ENCODE measurements at places on chromosomes 2 and 18.

DNA sequence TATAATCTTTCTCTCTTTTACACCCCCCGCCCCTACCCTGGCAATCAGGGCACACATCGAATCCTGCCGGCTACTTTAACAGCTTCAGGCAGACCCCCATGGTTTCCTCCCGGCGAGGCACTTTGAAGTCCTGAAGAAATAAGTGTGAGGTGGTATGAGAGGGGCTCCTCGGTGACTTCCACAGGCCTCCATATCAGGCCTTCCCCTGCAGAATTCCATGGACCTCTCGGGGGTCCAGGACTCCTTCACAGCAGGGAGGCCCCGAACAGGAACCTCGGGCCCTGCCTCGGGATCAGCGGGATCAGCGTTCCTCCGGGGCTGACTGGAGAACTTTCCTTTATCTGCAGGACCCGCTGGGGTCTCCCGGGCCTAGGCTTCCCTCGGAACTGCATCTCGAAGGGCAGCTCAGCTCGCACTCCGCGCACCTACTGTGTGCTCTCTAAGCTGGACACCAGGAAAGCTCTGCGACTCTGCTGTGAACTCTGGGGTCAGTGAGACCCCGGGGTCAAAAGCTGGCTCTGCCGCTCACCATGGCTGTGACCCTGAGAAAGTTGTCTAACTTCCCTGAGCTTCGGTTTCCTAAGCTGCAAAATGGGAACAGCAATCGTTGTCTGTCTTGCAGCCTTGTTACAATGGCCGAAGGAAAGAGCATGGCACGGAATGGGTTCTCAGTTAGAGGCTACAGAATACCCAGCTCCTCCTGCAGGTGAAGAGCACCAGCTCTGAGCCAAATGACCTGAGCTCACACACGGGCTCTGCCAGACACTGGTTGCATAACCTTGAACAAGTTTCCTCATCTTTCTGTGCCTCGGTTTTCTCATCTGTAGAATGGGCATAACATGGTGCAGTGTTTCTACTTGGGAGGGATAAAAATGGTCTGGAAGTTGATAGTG, 97.4 kb upstream of the ID2 start:
- DNase-seq: no peak

- no peak for DNase-seq
Measured at GRCh38 chr2:184125867-184126266, 472.5 kb upstream of the ZNF804A start.

DNA sequence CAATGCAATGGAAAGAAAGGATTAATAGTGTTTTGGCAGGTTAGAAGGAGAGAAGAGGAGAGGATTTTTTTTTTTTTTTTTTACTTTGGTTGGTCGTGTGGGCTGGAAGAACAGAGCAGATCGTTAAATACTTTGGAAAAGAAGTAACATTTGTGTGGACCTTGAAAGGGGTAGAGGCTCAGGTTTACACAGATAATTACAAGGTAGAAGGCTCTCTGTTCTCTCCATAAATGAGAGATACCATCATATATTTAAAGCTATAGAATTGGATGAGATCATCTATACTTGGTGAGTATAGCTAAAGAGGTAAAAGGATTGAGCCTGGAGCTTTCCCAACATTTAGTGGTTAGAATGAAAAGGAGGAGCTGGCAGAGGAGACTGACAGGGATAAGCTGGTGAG, 49.0 kb downstream of the SMCHD1 start:
- DNase-seq: no peak

DNA sequence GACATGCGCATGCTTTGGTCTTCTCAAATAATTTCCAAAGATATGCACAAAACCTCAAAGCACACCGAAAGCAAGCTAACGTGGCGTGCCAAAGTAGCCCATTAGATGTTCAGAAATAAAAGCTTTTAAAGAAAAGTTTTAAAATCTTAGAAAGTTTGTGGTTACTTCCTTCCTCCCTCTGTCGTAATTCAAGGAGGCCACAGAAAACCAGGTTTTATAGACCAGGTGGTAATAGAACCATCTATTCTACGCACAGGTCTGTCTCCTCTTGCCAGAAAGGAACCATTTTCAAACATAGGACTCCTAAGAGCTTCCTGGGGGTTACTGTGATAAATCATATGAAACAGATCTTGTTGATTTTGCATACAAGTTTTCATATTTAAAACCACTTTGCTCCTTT, 487.2 kb downstream of the ARHGAP15 start:
- DNase-seq: no peak

GRCh38 chr18:52325997-52326396, 14.0 kb upstream of the DCC start:
- DNase-seq: no peak

GRCh38 chr2:229815858-229816257, 101.5 kb upstream of the DNER start:
- DNase-seq: no peak

- no peak for DNase-seq
Measured at GRCh38 chr2:53422979-53423378, 344.6 kb upstream of the CHAC2 start.
